NCI-H1105 (cell line): ENCODE measurements at places on chromosomes 5 and 9.

- DNase-seq, result no peak
These were observed 439.1 kb downstream of the NR2F1-AS1 start for GRCh38 chr5:93141969-93142368.

DNA sequence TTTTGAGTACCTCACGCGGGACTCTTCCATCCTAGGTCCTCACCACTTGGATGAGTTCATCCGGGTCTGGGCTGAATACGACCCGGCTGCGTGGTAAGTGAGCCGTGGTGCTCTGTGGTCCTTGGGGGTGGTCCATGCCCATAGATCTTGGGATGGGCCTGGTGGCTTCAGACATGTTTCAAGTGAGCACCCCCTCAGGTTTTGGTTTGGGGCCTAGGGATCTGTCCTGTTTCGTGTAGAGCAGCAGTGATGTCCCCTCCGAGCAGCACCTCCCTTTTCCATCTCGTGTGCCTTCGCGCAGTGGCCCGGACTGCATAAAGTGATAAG lies 218.9 kb downstream of the CACNA1B start:
- no peak for DNase-seq

DNA sequence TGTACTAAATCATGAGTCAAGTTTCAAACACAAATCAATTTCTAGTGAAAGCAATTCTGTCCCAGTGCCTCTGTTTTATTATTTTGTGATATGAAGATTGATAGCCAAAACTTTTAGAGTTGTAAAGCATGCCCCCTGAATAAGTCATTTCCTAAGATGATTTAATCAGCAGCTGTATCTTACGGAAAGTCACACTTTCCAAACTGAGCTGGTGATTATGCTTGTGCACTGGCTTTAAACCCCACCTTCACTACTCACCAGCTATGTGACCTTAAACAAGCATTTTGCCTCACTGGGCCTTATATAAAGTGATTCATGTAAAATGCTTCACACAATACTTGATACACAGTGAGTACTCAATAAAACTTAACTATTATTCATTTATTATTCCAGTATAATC lies 78.1 kb downstream of the EDIL3 start:
- no peak for DNase-seq

GRCh38 chr9:98107926-98108325 lies 11.1 kb downstream of the TRIM14 start:
- no peak for DNase-seq

GRCh38 chr9:84137968-84138367 lies 157.4 kb downstream of the RMI1 start:
- no peak for DNase-seq

DNA sequence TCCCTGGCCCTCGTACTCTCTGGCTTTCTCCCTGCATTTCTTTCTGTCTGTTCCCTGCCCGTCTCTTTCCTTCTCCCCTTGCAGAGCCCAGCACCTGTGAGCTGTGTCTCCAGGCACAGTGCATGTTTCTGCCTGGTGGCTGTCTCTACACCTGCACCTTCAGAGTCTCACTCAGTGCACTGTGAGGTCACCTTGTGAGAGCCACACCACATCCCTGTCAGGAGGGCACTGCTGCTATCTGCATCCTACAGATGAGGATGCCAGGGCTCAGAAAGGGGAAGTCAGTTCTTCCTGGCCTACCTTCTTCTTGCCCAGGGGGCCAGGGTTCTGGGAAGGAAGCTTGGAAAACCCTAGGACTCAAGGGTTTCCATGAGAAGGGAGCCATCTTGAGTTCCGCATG lies 69.7 kb upstream of the NEURL1B start:
- no peak for DNase-seq

DNA sequence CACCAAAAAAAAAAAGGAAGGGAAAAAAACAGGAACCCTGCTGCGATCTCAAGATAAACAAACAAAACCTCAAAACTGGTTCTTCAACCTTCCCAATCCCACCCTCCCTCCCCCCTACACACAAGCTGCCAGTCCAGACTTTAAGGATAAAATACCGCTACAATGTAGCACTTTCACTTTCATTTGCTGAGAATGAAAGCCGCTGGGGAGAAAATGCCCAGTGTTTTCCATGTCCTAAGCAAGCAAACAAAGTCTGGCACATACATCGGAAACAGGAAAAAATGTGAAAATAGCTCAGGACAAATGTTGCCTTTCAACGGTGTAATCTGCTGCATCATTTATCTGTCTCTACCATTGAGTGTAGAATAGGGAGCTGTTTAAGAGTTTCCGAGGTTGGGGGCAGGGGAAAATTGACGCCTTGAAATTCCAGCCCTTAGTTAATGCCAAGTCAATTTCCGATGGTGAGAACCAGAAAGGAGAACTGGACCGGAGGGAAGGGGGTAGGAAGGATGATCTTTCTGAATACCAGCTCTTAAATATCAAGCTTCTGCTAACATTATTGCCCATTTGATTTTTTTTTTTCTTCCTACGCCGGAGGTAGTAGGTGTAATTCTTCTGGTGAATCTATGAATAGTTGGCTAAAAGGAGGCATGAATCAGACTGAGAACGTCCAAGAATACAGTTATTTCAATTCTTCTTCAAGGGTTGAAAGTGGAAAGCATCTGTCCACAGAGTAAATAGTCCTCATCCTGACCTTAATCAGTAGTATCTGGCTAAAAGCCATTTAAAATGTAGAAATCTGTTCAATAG lies 1.2 kb upstream of the ADAMTS6 start:
- peak; percentile 13 for DNase-seq

- no peak for DNase-seq
These were observed 206.6 kb upstream of the IER5L start for GRCh38 chr9:129384491-129385210.

DNA sequence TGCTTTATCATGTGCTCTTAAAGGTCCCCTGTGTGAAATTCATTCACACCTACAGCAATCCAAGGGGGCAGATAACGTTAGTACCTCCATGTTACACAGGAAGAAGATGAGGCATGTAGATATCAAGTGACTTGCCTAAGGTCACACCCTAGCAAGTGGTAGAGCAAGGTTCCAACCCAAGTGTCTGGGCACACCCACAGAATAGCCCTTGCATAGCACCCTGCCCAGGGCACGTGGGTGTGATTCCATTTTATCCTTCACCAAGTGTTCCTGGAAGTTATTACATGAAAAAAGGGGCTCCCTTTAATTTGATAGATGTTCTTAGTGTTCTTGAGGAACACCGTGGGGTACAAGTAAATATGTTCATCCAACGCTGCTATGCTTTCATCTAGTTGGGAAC lies 4.9 kb downstream of the TMEM171 start:
- DNase-seq, result no peak

DNA sequence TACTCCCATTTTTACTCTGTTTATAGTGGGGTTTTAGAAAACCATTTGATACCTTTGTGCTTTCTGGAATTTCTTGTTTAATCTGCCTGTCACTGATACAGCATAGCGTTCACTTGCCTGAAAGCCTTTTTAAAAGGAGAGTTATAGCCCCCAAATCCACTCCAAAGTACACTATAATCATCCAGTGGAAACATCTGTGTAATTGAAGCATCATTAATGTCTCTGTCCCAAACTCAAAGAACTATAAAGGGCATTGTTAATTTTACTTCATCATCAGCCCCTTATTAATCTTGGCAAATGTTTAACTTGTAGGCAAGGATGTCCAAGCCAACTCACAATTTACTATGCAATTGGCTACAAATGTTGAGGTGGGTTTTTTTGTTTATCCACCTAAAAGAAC lies 64.3 kb downstream of the TMEM252 start:
- DNase-seq, result no peak

DNA sequence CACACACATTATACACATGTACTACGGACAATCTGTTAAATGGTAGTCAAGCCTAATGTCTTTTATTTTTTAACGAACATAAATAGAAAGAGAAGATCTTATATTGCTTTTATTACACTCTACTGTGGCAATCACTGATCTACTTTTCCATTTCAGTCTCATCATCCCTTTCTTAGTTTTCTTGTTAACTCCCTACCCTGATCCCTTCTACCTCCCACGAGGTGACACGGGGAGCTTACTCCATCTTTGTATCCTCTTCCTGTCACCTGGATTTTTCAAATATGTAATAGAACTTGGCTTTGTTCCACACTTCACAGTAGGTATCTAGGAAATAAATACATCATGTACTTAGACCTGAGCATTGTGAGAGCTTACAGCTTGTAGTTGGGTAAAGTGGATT lies 211.0 kb downstream of the PIK3R1 start:
- no peak for DNase-seq

GRCh38 chr5:158560170-158560569 lies 539.5 kb downstream of the EBF1 start:
- DNase-seq, result no peak

- no peak for DNase-seq
These were observed 464.0 kb downstream of the PTPRD start for GRCh38 chr9:10148796-10149195.
